ENCODE measurements at places on chromosomes 7 and 10. TPM values are rescaled to one million over a fixed set of nuclear protein-coding genes. Genes with fewer than 3 reads are reported as not detected.

DNA sequence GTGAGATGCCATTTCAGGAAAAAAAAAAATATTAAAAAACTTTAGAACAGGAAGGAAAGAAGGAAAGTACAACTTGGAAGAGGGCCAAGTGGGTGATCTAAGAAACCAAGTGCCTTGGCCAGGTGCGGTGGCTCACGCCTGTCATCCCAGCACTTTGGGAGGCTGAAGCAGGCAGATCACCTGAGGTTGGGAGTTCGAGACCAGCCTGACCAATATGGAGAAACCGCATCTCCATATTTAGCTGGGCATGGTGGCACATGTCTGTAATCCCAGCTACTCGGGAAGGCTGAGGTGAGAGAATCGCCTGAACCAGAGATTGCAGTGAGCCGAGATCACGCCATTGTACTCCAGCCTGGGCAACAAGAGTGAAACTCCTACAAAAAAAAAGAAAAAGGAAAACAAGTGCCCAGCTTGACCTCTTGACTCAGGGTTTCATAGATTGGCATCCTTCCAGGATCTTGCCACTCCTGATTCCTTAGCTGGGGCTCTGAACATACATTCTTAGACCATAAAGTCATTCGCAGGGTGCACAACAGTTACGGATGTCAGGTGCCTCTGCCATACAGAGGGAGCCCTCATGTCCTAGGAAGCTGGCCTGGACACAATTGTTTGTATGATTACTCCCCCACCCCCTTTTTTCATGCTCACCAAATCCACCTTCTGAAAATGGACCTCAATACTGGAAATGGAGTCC, 2.1 kb upstream of the GUSB start:
- peak; percentile 26 for DNase-seq

GRCh38 chr7:135862586-135863340, 114.2 kb upstream of the FAM180A start:
- DNase-seq: no peak

DNA sequence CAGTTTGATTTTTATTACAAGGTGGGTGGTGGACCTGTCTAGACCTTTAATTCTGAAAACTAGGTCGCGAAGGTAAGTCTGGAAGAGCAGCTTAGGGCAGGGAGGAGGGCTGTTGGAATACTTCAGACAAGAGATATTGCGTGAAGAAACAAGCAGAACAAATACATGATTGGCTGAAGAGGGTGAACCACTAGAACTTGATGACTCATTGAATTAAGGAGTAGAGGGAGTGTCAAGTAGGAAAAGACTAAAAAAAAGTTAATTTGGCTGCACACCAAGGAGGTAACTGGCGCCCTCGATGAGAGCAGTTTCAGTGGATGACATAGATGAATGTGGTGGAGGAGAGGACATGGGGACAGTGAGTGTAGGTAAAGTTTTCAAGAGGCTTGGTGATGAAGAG, 41.3 kb downstream of the WNT2 start:
- DNase-seq: peak; percentile 44

DNA sequence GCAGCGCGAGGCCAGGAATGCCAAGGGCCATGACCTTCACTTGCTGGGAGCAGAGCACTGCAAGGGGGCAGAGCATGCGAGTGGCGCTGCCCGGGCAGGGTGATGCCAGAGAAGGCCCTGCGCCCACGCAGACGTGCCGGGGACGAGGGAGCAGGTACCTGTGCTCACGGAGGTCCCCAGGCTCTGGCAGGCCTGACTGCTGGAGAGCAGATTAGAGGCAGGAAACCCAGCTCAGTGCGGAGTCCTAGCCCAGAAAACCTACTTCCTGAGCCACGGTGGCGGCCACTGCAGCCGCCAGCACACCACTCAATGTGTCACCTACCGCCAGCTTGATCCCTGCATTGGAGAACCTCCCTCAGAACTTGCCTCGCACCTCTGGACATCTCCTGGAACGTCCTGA, 148.4 kb downstream of the MAD1L1 start:
- DNase-seq: no peak

DNA sequence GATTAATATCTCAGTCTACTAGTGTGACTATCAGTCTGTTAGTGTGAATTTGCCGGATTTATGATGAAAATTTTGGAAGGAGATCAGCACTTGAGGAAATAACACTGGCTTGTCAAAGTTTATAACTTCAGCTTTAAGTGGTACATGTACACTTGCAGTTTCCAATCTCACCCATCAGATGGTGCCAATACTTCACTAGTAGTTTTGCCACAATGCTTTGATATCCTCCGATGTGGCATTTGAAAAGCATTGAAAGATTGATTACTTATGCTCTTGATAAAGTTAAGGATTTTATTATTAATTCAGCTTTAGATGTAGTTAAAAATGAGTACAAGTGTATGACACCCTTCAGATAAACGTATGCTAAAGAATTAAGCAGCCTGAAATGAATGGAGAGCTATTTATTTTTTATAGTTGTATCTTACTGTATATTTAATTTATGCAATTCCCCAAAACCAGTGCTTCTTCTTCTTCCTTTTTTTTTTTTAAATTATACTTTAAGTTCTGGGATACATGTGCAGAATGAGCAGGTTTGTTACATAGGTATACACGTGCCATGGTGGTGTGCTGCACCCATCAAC, 98.2 kb downstream of the ANLN start:
- DNase-seq: peak; percentile 42

- no peak for DNase-seq
These were observed 13.1 kb upstream of the ADAM8 start for GRCh38 chr10:133289761-133290160.

- no peak for DNase-seq
These were observed 260.5 kb downstream of the GPAM start for GRCh38 chr10:111923032-111923431.

DNA sequence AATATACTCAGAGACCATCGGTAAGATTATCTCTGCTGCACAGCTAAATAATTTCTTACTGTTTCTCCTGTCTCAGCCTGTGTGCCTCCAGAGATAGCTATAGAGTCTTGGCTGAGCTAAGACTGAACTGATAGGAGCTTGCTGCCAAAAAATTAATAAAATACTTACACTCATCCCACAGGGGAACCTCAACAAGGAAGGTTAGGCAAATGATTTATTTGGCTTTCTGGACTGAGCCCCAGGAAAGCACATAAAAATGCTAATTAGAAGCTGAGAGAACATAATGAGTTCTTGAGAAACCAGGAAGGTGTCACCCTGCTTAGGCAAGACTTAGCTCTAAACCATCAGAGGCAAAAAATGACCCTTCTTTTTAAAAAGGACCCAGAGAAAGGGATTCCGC, 534.5 kb downstream of the TNS3 start:
- DNase-seq: no peak

GRCh38 chr10:30538086-30538485, 91.5 kb downstream of the LYZL2 start:
- peak; percentile 63 for DNase-seq

DNA sequence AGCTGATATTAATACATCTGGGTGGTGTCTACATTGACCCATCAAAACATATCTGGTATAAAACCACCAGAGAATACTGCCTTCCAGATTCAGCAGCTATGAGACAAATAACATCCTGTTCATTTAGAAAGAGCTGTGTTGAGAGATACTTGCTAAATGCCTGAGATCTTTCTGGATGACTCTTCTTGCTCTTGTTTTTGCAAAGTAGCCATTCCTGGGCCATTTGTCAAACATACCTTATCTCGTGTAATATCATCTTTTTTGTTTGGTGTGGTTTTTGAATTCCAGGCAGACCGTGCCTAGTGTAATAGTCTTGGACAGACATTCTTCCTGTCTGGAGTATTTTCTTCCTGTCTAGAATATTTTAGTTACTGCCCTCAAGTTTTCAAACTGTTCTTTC, 74.7 kb upstream of the PRR15 start:
- DNase-seq: peak; percentile 53

DNA sequence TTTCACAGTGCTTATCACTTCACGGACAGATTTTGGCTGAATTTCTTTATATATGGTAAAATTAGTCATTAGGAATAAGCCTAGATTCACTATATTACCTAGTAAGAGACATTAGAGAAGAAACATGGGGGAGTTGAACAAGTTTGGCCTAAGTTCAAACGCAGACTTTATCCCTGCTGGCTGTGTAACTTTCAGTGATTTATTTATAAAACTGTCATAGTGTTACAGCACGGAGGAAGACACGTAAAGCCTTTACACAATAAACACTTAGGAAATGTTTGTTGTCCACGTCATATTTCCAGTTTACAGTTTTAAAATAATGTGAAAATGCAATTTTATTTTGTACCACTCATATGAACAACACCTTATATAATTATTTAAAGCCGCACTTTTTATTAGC, 661.5 kb downstream of the MAGI2 start:
- no peak for DNase-seq

DNA sequence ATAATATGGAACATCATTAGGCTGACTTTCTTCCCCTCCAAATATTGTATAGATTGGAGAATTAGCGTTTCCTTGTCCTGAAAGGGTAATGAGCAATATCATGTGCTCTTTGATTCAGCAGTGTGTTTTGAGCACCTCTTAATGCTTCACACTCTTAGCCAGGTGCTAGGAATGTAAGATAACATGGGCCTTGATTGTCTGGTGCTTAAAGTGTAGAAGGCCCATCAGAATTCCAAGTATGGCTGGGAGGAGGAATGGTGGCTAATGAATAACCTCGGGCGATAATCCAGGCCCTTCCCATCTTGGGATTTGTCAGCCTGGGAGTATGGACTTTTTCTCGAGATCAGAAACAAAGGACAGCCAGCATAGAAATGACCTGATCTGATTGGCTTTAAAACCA, 8.6 kb downstream of the TSPAN13 start:
- no peak for DNase-seq

- no peak for DNase-seq
These were observed 242.8 kb downstream of the MGMT start for GRCh38 chr10:129709627-129710509.

- peak; percentile 37 for DNase-seq
These were observed 16.8 kb downstream of the OSBPL3 start for GRCh38 chr7:24963218-24963617.

- no peak for DNase-seq
These were observed 252.4 kb upstream of the GHITM start for GRCh38 chr10:83886871-83887270.

- DNase-seq: no peak
These were observed 189.9 kb downstream of the EBF3 start for GRCh38 chr10:129774082-129774735.

GRCh38 chr7:87091487-87092066, 32.1 kb upstream of the ELAPOR2 start:
- no peak for DNase-seq

DNA sequence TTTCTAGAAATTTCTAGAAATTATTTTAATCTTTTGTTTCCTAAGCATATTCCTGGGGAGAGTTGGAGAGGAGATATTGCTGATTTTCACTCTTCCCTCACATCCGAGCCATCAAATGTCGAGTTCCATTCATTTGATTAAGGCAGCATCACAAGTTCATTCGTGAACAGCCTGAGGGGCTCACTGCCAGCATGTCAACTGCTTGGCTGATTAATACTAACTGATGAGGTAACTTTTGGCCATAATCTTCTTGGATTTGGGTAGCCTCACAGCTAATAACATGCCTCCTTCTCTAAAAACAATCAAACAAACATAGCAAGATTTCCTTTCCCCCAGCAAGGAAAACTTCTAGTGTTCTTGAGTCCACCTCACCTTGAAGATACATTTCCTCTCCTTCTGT, 87.1 kb upstream of the AFAP1L2 start:
- no peak for DNase-seq

DNA sequence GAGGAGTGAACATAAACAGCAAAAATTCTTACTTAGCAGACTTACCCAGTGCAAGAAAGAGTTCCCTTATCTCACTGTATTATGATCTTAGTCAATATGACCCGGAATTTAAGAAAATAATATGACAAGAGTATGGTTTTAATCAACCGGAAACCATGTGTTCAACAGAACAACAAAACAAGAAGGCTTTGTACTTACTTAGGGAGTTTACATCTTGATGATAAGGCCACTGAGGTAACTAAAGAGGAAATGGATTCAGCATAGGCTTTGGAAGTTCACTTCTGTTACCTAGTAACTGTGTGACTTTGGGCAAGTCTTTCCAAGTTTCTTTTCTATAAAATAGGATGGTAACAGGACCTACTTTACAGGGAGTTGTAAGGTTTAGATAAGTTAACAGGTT, 7.4 kb upstream of the FAS start:
- no peak for DNase-seq

DNA sequence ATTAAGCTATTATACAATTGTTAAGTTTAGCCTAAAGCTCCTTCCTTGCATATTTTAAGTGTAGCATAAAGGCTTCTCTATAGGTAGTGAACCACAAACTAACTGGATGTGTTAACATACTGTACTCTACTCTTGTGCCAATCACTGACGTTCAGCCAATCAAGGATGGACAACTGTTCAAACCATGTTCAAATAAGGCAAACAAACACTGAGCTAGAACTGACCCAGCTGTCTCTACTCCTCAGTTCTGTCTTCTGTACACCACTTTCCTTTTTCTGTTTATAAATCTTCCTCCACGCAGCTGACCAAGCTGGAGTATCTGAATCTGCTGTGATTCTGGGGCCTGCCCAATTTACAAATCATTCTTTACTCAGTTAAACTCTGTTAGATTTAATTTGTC, 188.7 kb upstream of the MBL2 start:
- no peak for DNase-seq

DNA sequence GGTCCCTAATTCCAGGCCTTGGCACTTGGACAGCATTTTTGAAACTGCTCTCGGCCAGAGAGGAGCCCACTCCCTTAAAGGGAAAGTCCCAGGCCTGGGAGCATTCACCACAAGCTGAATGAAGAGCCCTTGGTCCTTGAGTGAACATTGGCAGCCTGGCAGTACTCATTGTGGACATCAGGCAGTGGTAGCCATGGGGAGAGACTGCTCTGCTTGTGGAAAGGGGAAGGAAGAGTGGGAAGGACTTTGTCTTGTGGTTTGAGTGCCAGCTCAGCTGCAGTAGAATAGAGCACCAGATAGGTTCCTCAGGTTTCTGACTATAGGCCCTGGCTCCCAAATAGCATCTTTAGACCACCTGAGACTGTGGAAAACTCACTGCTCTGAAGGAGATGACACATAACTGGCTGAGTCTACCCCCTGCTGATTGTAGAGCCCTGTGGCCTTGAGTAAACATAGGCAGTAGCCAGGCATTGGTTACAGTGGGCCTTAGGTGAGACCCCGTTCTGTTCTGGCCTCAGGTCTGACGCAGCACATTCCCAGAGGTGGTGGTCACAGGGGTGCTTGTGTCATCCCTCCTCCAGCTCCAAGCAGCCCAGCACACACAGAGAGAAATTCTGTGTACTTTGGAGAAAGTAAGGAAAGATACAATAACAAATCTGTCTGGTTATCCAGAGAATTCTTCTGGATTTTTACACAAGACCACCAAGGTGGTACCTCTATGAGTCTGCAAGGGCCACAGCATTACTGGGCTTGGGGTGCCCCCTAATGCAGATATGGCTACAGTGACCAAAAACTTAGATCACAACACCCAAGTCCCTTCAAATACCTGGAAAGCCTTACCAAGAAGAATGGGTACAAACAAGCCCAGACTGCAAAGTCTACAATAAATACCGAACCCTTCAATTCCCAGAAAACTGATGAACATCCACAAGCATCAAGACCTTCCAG, 153.8 kb downstream of the GNAI1 start:
- DNase-seq: peak; percentile 98

GRCh38 chr7:42978496-42978895, 46.3 kb downstream of the MRPL32 start:
- no peak for DNase-seq

Gene EN2
- total RNA-seq: not detected

Gene EIF4H
- 333 TPM for total RNA-seq

Gene CFAP69
- total RNA-seq: 2.5 TPM

Gene BTBD16
- total RNA-seq: not detected

Gene OR6V1
- not detected for total RNA-seq

Gene CHAT
- not detected for total RNA-seq

Gene EIF5AL1
- 1.0 TPM for total RNA-seq

Gene PNLIPRP2
- total RNA-seq: not detected

Gene CEP55
- 87.3 TPM for total RNA-seq

Gene ACSM6
- total RNA-seq: not detected

Gene UPF2
- 13.9 TPM for total RNA-seq

Gene POM121
- 11.2 TPM for total RNA-seq

Data from HT1080 (cell line).